ENCODE measurements at places on chromosomes 16 and 17.
A peak's percentile ranks its signal among the peaks of the same experiment; 100 is the strongest.

GRCh38 chr16:17321824-17322223 lies 148.9 kb downstream of the XYLT1 start:
- DNase-seq: no peak

GRCh38 chr17:39699818-39700147 lies at the start of gene ERBB2:
Gene ERBB2 (plus strand): TSS chr17:39700064. CDS start chr17:39700239, 175 bp downstream.
- peak; percentile 91 for DNase-seq

- no peak for DNase-seq
Observed at GRCh38 chr16:47644661-47645060, 183.5 kb downstream of the PHKB start.

DNA sequence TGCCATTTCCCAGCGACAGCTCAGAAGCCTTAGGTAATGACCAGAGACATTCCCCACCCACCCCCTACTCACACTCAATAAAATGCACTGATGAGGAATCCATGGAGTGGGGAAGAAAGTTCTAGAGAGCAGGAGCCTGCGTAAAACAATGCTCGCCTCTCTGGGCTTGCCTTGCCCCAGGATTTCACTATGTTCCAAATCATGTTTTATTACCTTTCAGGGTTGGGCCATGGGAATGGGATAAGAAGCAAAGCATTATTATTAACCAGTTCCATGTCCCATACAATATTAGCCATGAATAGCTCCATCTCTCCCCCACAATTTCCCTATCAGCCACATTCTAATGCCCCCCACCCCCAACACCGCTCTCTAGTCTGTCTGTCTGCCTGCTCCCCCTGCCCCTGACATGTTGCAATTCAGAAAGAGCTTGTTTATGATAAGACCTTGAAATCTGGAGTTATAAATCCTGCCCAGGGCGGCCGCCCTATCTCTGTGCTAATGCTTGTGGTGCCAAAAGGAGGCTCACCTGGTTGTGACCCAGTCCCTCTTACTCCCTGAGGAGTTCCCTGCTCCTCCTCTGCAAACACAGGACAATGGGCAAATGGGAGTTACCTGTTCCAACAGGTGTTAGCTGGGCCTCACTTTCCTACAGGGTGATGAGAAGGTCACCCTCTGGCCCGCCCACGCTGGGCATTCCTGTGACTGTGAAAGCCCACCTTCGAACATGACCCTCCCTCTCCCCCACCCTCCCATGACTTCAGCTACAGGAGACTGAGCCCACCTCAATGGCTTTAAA lies 28.0 kb upstream of the DDX52 start:
- peak; percentile 87 for DNase-seq

DNA sequence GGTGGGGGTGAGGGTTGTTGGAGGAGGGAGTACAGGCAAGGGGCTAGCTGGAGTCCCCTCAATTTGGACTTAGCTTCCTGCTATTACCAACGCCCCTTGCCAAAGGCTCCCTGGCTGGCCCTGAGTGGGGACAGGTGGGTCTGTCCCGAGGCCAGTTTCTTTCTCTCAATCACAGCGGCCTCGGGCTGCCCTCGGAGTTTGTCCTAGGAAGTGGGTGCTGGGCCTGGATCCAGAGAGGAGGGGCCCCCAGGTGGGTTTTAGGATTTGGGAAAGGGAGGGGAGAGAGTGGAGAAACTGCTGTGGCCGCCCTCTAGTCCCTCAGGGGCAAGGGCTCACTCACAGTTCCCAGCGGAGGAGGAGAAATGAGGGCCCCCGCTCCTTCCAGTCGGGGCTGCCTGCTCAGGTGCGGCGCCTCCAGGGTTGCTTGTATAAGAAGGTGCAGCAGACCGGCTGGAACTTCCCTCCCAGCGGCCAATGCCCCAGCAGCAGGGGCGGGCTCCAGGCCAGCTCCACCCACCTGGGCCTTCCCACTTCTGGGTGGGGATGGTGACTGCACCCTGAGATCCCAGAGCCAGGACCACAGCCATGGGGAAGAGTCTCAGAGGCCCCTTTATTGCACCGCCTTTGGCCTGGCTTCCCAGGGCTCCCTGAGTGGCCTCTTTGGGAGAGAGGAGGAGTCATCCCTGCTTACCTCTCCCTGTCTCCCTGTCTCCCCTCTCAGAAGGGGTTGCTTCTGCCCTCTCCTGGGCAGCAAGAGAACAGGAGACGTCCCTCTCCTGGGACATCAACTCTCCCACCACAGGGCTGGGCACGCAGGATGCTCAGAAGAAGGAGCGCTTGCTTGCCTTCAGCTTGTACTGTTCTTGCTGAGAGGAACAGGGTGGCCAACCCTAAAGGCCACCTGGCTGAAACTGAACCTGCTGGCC lies 112.0 kb upstream of the SMURF2 start:
- DNase-seq: peak; percentile 68

DNA sequence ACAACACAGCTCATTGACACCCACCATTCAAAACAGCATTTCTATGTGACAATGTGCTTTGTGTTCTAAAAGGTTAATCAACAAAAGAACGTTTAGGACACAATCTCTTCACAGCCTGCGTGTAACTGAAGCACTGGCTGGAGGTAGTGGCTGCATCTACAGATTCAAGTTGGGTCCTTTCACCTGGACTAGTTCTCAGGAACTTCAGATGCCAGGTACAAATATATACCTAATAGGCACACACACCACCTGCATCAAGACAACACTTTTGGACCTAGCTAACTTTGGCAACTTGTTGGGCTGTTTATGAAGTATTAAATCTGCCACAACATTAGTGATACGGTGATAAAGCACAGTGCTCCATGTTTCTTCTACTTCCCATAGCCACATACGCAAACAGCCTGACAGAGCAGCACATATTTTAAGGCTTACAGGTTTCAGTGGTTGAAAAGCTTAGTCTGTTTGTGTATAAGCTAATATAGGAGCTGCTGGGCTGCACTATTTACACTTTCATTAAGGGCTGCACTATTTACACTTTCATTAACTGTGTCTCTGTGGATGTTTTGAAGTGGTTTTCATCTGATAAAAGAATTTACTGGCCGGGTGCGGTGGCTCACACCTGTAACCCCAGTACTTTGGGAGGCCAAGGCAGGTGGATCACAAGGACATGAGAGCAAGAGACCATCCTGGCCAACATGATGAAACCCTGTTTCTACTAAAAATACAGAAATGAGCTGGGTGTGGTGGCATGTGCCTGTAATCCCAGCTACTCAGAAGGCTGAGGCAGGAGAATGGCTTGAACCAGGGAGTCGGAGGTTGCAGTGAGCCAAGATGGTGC lies 132.6 kb downstream of the PARN start:
- no peak for DNase-seq

DNA sequence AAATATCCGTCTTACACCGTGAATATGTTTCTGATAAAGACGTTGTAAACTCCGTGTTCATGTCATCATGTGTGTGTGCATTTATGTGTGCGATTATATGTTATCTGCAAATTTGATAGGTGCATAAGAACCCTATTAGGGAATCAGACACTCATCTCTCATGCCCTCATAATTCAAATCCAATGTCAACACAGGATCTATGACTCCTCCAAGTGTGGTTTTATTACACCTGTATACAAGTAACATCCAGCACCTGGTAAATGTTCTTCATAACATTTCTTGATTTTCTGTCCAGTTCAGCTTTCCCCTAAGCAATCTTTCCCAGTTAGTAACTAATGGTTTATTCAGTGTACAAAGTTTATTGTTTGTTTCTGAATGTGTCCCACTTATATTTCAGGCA lies 681.9 kb downstream of the CDH11 start:
- DNase-seq: no peak

DNA sequence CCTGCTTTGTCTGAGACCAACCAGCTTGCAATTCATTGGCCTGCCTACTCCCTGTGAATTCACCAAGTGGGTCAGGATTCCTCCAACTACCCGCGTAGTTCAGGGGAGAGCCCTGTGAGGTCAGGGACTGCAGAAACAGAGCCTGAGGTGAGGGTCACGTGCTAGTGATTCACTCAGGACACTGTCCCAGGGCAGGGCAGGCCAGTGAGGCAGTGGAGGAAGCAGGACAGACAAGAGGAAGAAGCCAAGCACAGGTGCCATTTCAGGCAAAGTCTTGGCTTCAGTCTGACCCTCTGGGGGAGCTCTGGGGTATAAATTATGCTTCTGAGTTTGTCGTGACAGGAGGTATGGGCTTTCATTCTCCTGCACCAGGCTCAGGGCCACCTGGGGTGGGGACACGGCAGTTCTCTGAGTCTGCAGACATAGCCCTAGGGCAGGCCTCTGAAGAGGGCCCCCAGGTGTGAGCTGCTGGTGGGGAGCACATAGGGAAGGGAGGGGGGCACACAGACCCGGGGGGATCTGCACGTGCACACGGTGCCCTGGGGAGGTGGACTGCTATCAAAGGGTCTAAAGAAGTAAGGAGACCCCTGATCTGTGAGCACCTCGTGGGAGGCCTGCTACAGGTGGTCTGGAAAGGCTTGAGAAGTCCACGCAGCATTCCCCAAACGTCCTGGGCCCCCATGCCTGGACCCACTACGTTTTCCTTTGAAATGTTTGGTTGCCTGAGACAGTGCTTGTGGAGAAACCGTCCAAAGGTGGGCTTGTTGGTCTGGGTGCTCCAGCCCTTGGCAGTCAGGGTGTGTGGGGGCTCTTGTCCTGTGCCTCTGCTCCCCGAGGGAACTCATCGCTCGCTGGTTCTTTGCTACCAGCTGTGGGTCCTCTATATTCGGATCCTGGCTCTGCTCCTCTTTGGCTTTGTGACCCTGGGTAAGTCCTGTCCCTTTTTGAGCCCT lies 46.4 kb downstream of the NKD1 start:
- DNase-seq: no peak

DNA sequence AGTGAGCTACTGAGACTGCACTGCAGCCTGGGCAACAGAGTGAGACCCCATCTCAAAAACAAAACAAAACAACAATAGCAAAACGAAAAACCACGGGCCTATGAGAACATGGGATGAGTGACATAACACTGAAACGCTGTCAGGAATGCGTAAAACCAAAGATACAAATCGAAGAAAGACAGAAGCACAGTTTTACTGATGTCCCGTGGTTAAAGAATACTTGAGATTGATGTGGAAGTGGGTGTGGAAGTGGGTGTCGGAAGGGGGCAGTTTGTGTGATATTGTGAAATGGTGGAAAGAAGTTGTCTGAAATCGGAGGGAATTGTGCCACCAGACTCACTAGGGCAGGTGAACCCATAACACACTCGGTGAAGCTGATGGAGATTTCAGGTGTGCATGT lies 9.5 kb downstream of the ST6GALNAC2 start:
- no peak for DNase-seq
